ENCODE measurements at places on chromosomes 5 and 9.

- no peak for DNase-seq
These were observed 167.6 kb downstream of the RANBP17 start for GRCh38 chr5:171029401-171029800.

- no peak for DNase-seq
These were observed 23.4 kb downstream of the CEMIP2 start for GRCh38 chr9:71744754-71745521.

DNA sequence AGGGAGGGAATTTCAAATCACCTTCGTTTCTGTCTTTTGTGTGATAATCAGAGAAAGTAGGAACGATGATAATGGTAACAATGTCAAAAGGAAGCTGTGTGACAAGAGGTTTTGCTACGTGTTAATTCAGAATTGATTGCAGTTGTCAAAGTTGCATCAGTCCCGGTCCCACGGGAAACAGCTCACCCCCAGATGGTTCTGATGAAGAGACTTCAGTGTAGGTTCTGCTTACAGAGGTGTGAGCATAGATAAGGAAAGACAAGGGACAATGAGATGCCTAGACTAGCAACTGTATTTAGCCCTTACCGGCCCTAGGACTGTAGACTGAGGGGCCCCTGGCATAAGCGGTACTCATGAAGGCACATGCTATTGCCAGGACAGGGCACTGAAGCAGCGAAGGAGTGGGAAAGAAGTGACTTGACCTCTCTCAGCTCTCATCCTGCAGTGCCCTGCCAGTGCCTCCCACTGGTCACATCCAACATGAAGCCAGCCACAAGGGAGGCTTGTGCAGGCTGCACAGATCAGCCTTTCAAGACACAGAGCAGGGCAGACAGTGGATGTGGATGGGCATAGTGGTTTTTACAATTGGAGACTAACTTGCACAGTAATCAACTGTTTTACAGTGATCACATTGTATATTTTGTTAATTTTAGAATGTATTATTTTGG, 21.1 kb downstream of the PDE8B start:
- no peak for DNase-seq

- DNase-seq, result no peak
These were observed 78.8 kb upstream of the SPRY4 start for GRCh38 chr5:142403583-142403982.
